ENCODE measurements at places on chromosomes 2 and 18. TPM values are rescaled to one million over a fixed set of nuclear protein-coding genes. Genes with fewer than 3 reads are reported as not detected.

TUBB8B gene
- total RNA-seq, result 1.4 TPM

HOXD9 gene
- 0.56 TPM for total RNA-seq

PLEKHH2 gene
- 1.6 TPM for total RNA-seq

TOGARAM2 gene
- 0.23 TPM for total RNA-seq

MALL gene
- 2.6 TPM for total RNA-seq

VWC2L gene
- total RNA-seq, result not detected

- H3K4me3 ChIP-seq, result peak overlapping the region; percentile 1
- H3K4me1 ChIP-seq, result peaks cover 37% of the 10 kb centered on the region
- H3K27me3 ChIP-seq, result no peaks in the 10 kb centered on the region
- peaks cover 8% of the 10 kb centered on the region for H3K36me3 ChIP-seq
These were observed 122.3 kb downstream of the PLCL1 start for GRCh38 chr2:197926673-197927072.

DNA sequence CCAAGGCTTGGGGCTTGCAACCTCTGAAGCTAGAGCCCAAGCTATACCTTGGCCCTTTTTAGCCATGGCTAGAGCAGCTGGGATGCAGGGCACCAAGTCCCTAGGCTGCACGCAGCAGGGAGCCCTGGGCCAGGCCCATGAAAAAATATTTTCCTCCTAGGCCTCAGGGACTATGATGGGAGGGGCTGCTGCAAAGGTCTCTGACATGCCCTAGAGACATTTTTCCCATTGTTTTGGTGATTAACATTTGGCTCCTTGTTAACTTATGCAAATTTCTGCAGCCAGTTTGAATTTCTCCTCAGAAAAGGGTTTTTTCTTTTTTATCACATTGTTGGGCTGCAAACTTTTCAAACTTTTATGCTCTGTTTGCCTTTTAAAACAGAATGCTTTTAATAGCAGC is 56.9 kb upstream of the LHCGR start:
- H3K27ac ChIP-seq, result no peak overlapping the region
- H3K27me3 ChIP-seq, result no peaks in the 10 kb centered on the region
- H3K36me3 ChIP-seq, result peaks cover 5% of the 10 kb centered on the region
- peaks cover 13% of the 10 kb centered on the region for H3K4me1 ChIP-seq
- H3K4me3 ChIP-seq, result no peak overlapping the region

DNA sequence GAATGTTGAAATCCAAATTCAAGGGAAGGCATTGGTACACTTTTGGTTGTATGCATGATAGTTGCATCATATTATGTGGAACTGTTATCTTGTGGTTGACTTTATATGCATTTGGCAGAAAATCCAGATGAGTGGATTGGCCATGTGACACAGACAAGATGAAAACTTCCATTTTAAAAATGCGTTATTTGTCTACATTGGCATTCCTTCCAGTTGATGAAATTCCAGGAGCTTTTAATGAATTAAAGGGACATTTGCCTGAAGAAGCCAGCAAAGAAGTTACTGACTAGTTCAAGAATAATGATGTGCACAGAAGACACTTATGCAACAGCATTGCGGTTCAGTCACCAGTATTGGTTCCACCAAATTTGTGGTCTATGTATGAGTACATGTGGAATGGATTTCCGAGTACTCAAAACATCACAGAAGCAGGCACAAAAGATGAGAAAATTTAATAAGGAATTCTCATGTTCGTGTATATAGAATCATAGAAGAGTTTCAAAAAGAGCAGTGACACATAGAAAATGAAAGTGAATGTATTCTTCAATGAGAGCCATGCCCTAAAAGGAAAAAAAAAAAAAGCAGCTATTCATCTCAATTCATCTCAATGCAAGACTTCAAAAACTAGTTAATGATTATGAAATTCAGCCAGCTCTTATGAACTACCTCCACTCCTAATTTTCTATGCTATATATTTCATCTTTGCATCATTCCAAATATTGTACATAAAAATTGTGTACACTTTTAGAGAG is 232.1 kb downstream of the RBM43 start:
- no peak overlapping the region for H3K27ac ChIP-seq
- no peaks in the 10 kb centered on the region for H3K36me3 ChIP-seq
- no peak for DNase-seq
- H3K27me3 ChIP-seq, result no peaks in the 10 kb centered on the region
- H3K4me3 ChIP-seq, result no peak overlapping the region
- no peaks in the 10 kb centered on the region for H3K4me1 ChIP-seq

DNA sequence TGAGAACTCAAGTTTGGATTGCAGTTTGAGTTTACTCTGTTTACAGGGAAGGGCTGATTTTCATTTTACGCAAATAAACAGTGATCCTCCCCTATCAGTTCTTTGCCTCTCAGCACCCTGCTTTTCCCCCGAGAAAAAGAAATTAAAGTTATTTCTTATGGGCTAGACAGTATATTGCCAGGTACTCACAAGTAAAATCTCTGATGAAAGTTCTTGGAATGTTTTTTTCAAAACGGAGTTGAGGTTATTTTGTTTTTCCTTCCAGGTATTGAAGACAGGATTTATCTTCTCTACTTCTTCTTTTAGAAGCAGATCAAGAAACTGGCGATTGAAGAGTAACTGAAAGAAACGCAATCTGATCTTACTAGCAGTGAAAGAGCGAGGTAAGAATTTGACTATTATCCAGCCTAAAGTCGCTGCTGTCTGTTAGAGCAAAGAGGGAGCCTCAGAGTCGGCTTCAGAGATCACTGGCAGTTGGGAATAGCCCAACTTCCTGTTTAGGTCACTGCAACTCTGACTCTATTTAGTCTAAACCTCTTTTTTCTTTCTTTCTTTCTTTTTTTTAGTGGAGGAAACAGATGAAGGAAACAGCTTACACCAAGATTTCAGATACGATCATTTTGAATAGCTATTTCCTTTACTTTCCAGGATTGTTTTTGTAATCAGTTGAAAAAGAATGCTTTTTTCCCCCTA is at the start of gene TFPI:
Gene TFPI (minus strand): TSS at position 425 of the 693 bp plus-strand sequence. CDS start 50,667 bp downstream, outside the sequence.
- peaks cover 35% of the 10 kb centered on the region for H3K36me3 ChIP-seq
- H3K27ac ChIP-seq, result peak within 1 kb of the TSS; percentile 99
- DNase-seq, result peak; percentile 38
- H3K27me3 ChIP-seq, result peaks cover 16% of the 10 kb centered on the region
- peaks cover 31% of the 10 kb centered on the region for H3K4me1 ChIP-seq

DNA sequence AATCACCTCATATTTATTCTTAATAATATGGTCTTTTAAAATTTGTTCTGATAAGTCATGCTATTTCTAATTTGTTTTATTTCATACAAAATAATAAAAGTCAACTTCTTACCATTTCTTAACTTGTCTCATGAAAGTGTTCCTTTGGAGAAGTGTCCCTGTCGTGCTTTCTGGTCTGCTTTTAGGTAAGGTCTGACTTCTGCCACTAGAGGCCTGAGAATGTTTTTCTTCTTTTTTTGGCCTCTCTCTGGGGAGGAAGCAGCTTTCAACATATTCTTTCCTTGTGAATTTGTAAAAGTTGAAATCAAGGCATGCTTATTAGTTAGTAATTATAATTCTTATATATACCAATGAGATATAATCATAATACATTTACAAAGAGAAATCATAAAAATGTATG is 39.4 kb downstream of the MAP2 start:
- peaks cover 2% of the 10 kb centered on the region for H3K27me3 ChIP-seq
- H3K36me3 ChIP-seq, result no peaks in the 10 kb centered on the region
- H3K4me1 ChIP-seq, result no peaks in the 10 kb centered on the region
- H3K4me3 ChIP-seq, result no peak overlapping the region

DNA sequence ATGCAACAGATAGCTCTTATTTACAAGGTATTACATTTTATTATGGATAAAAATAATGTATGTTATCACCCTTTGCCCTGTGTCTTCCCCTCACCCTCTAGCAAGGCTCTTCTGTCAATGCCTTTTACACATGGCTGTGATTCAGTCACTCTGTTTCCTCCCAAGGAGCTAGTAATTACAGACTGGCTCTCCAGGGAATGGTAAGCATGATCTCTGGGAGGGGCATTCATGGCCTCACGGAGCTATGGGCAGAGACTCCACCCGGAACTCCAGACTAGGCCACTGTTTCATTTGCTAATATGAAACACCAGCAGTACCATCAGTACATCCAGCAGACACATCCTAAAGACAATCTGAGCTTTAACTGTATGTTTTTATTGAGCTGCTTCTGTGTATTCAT is 410.9 kb upstream of the CYRIA start:
- DNase-seq, result no peak
- no peak overlapping the region for H3K4me3 ChIP-seq
- peaks cover 21% of the 10 kb centered on the region for H3K36me3 ChIP-seq
- no peak overlapping the region for H3K27ac ChIP-seq

DNA sequence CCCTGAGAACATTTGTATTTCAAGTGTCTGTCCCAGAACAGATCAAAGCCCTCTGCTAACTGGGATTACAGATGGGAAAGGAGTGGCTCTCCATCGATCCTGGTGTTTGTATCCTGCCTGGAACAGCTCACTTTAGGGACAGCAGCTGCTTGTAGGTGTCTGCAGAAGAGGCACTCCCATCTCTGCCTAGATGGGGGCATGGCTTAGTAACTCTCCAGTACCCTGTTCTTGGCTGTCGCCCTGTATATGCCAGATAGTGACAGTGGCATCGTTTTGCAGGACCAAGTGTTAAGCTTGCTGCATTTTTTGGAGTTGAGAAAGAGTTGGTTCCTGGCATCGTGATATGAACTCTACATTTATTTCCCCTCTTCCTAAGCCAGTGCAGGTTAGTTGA is 189.9 kb downstream of the SH3RF3 start:
- peaks cover 6% of the 10 kb centered on the region for H3K27me3 ChIP-seq
- DNase-seq, result no peak
- H3K4me3 ChIP-seq, result no peak overlapping the region
- H3K27ac ChIP-seq, result no peak overlapping the region
- peaks cover 14% of the 10 kb centered on the region for H3K4me1 ChIP-seq
- no peaks in the 10 kb centered on the region for H3K36me3 ChIP-seq

DNA sequence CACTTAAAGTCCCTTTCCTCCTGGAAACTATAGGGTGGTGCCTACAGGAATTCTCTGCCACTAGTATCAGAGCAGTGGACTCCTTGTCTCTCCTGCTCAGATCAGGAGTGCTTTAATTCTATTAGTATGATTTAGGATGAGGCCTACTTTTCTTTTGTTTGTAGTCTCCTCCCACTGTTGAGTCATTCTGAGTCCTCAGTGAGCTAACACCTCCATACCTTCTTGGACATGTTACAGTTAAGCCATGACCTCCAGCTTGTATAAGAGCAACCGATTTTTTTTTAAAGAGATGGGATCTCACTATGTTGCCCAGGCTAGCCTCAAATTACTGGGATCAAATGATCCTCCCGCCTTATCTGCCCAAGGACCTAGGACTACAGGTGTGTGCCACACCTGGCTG is 48.7 kb upstream of the OTOF start:
- DNase-seq, result no peak
- peaks cover 3% of the 10 kb centered on the region for H3K36me3 ChIP-seq
- H3K4me3 ChIP-seq, result no peak overlapping the region
- peaks cover 5% of the 10 kb centered on the region for H3K27me3 ChIP-seq
- H3K27ac ChIP-seq, result no peak overlapping the region

DNA sequence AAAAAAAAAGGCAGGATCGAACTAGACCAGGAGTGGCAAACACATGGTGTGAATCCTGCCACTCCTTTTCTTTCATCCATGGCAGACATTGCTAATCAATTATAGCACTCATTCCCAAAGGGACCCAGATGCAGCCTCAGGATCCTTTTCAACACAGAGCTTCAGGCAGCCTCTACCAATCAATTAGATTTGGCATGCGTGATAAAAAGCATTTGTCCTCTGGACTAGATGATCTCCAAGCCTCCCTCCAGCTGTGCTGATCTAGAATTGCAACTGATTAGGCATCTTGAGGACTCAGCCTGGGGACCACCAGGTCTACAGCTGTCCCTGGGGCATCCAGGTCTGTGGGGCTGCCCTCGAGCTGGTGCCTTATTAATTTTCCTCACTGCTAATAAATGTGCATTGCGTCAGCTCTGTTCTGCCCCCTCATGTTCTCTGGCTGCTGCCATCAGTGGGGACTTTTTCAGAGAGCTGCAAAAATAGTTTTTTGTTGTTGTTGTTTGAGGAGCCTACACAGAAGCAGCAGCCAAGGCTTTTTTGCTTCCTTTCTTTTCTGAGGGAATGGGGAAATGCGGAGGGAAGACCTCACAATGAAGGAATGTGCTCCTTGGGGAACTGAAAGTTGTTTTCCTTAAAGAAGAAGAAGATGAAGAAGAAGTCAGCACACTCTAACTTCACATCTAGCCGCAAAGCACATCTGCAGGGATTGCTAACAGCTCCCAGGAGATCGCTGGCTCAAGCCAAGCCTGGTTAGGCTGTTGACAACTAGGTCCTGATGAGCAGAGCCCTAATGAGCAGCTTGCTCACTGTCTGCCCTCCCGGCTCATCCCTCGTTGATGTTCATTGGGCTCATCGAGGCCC is 8.8 kb upstream of the ATOH8 start:
- peaks cover 3% of the 10 kb centered on the region for H3K27me3 ChIP-seq
- no peak for DNase-seq
- H3K4me1 ChIP-seq, result peaks cover 5% of the 10 kb centered on the region
- H3K27ac ChIP-seq, result no peak overlapping the region
- H3K36me3 ChIP-seq, result no peaks in the 10 kb centered on the region

- peaks cover 6% of the 10 kb centered on the region for H3K27me3 ChIP-seq
- no peak for DNase-seq
- no peak overlapping the region for H3K4me3 ChIP-seq
- H3K4me1 ChIP-seq, result no peaks in the 10 kb centered on the region
These were observed 10.3 kb downstream of the EDAR start for GRCh38 chr2:108978709-108979111.

GRCh38 chr18:77170890-77171410 is 38.4 kb upstream of the MBP start:
- no peaks in the 10 kb centered on the region for H3K27me3 ChIP-seq
- H3K4me1 ChIP-seq, result no peaks in the 10 kb centered on the region
- no peak overlapping the region for H3K4me3 ChIP-seq
- no peak for DNase-seq
- no peak overlapping the region for H3K27ac ChIP-seq

GRCh38 chr18:13371689-13372418 is 153.3 kb downstream of the LDLRAD4 start:
- peaks cover 11% of the 10 kb centered on the region for H3K4me1 ChIP-seq
- peaks cover 6% of the 10 kb centered on the region for H3K27me3 ChIP-seq
- no peak for DNase-seq
- no peaks in the 10 kb centered on the region for H3K36me3 ChIP-seq
- no peak overlapping the region for H3K27ac ChIP-seq

DNA sequence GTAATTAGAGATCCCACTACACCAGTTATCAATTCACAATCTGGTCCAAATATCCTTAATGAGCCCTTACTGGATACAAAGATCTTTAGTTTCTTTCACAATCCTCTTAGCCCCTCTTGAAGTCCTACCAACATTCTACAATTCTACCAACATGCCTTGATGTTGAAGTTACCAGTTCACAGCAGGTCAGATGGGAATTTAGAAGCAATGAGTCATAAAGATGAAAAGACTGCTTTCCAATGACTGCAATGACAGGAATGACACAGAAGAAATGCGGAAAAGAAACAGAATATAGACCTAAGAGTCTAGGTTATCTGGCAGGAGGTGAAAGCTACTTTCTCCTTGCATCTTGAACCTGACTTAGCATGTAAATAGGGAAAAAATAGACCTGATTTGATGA is 24.5 kb downstream of the RTTN start:
- no peak overlapping the region for H3K27ac ChIP-seq
- no peak for DNase-seq
- H3K4me3 ChIP-seq, result no peak overlapping the region
- peaks cover 2% of the 10 kb centered on the region for H3K4me1 ChIP-seq
- H3K36me3 ChIP-seq, result no peaks in the 10 kb centered on the region
- peaks cover 1% of the 10 kb centered on the region for H3K27me3 ChIP-seq
